Caki2 (cell line): ENCODE measurements at places on chromosomes 7 and 10. TPM values are rescaled to one million over a fixed set of nuclear protein-coding genes. Genes with fewer than 3 reads are reported as not detected.
A peak's percentile ranks its signal among the peaks of the same experiment; 100 is the strongest.

GRCh38 chr7:137731436-137731835, 115.3 kb downstream of the DGKI start:
- DNase-seq, result no peak

- no peak for DNase-seq
Observed at GRCh38 chr10:60614363-60614762, 163.9 kb upstream of the CDK1 start.

DNA sequence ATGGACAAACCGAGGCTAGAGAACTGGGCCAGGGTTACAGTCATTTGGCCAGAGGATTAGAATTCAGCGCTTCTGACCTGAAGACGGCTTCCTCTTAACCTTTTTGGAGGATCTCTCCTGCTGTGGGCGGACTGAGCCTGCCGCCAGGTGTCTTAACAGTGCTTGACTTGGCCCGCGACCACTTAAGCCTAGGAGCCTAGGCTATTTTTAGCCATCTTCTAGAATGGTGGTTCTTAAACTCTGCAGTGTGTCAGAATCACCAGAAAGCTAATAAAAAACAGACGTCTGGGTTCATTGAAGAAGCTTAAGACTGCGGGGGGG, 722 bp downstream of the MDH2 start:
- DNase-seq, result no peak

DNA sequence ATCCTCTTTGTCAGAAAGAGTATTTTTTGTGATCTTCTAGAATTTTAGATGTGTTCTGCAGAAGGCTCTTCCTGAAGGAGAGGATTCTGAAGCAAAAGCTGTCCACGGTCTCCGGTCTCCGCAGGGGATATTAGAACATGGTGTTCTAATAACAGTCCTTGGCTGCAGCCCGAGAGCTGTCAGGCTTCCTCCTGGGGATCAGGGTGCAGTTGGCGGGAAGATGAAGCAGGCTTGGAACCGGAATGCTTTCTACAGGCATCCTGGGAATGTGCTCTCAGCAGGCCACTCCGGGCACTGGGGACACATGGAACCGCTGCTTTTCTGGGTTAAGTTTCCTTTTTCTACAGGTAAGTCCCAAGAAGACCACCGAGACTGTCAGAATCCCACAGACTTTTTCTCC, 118.6 kb upstream of the PARD3 start:
- no peak for DNase-seq

The ZNF117 gene
- 0.81 and 1.1 TPM in 2 replicates for total RNA-seq

The EEPD1 gene
- total RNA-seq, result 73.6 and 91.9 TPM in 2 replicates

The ESYT2 gene
- 96.9 and 98.3 TPM in 2 replicates for total RNA-seq

DNA sequence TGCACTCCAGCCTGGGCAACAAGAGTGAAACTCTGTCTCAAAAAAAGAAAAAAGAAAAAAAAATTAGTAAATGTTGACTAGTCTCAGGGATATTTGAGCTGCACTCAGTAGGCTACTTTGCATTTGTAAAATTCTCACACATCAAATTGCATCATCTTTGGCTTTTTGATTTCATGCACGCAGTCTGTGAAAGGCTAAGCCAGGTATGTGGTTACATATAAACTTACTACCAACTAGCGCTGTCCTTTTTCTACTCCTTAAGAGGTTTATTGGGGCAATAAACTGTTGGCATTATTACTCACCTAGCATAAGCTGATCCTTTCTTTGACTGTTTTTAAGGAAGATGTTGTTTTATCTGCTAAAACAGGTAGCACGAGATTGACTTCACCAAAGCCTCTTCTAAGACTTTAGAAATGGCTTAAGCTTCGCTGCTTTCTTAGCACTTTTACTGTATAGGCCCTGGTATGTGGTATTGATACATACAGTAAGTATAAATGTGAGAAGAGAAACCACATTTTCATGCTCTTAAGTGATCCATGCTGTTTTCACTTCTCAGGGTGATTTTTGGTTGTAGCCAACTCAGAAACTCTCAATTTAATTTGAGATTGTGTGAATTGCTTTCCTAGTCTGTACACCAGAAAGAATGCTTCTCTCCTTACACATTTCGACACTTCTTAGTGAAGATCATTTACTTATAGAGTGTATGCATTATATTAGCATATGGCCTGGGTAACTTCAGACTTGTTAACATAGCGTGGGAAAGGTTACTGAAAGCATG, 323.9 kb downstream of the AUTS2 start:
- DNase-seq, result no peak

DNA sequence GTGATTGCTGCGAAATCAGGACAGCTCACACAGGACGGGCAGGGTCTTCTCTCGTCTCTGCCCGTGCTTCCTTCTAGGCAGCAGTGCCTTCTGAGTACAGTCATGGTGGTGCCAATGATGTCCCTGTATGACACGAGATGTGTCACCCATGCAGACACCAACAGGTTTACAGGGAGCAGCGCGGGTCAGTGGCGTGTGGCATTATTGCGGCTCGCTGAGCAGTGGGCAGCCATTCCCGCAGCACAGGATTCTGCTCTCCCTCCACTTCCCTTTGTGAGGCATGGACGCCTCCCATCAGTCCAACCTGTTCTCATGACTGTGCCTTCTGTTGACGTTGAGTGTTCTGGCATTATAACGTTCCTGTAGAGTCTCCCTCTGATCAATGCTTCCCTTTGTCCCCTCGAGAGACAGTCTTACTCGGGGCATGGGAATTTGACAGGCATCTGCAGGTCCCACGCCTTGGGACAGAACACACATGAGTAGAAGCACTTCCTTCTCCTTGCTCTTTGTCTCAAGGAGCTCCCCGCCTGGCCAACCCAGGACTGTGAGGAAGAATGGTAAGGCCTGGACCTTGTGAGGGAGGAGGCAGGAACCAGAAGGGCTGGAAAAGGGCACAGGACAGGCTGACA, 219.5 kb downstream of the PAXIP1 start:
- DNase-seq, result no peak

DNA sequence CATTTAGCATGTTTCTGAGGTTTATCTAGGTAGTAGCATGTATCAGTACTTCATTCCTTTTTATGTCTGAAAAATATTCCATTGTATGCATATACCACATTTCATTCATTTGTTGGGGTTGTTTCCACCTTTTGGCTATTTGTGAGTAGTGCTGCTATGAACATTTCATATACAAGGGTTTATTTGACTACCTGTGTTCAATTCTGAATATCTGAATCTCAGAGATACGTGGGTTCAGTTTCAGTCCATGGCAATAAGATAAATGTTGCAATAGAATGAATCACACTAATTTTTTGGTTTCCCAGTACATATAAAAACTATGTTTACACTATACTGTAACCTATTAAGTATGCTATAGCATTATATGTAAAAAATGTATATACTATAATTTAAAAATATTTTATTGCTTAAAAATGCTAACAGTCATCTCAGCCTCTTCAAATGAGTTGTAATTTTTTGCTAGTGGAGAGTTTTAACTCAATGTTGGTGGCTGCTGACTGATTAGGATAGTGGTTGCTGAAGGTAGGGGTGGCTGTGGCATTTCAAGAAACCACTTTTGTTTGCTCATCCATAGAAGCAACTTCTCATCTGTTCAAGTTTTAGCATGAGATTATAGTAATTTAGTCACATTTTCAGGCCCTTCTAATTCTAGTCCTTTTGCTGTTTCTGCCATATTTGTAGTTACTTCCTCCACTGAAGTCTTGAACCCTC, 13.9 kb downstream of the PLEKHA1 start:
- DNase-seq, result no peak

DNA sequence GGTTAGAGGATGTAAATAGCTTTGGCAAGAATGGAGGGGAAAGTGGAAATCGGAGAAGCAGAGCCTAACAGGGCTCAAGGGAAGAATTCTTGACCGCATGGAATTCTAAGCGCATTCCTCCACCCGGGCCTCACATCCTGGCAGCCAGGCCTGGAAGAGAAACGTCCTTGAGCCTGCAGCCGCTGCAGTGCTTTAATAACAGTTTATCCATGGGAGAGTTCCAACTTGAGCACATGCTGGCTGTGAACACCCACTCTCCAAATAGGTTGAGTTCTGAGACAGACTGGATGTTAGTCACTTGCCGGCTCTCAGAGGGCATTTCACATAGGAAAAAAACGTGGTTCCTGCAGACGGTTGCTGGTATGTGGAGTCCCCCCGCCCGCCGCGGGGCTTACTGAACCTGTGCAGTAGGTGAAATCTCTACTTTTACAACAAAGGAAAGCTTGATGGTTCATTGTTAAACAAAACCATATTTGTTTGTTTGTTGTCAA, 61.4 kb upstream of the STEAP1B start:
- peak; percentile 82 for DNase-seq

DNA sequence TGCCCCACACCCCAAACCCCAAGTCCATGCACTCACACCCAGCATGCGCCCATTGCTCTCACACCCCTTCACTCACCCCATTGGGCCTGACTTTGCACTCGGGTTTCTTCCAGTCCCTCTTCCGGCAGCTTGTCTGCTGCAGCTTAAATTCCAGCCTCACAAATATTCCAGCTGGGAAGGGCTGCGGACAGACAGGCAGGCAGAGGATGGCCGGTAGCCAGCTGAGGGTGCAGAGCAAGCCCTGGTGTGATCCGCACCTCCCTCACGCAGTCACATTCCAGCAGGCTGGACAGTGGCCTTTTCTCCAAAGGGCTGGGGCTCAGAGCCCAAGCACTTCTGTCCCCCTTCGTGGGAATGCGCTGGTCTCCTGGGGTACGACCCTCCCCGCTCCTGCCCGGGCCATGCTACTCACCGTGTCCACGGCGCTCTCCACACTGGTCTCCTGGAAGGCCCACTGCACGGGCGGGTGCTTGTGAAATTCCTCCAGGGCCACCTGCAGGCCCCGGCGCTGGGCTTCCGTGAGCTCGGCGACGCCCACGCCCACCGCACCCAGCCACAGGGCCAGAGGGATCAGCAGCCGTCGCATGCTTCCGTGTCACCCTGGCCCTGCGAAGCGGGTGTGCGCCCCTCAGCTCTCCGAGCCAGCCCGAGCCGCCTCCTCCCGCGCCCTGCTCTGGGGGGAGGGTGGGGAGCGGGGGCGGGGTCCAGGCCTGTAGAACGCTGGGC, 1.2 kb downstream of the RARRES2 start:
- DNase-seq, result peak; percentile 33

DNA sequence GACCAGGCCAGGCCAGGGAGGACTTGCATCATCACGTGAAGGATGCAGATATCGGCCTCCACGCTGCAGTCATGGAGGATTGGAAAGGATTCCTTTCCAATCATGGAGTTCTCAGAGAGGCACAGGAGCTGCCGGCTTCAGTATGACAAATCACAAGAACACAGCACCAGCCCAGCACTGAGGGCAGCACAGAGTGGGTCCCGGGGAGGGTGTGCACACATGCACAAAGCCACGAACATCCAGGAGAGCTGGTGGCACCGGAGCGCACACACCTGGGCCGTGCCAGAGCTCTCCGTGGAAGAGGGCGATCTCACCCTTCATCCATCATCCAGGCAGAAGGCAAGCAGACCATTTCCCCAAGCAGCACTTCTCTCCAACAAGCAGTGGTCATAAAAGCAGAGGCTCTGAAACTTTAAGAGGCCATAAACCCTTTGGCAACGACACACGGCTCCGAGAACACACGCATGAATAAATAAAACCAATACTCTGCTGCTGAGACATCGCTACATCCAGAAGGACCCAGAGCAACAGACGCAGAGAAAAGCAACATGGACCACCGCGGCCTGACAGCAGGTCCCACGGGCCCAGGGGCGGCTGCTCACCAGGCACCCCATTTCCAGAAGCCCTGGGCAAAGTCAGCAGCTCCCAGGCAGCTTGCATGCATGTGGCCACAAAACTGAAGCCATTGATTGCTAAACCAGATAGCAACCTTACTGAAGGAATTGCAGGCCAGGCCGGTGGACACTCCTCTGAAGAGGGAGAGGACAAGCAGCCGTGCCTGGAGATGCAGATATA, 180.8 kb downstream of the USP6NL start:
- DNase-seq, result no peak

The GHRHR gene
- total RNA-seq, result not detected in 2 replicates

DNA sequence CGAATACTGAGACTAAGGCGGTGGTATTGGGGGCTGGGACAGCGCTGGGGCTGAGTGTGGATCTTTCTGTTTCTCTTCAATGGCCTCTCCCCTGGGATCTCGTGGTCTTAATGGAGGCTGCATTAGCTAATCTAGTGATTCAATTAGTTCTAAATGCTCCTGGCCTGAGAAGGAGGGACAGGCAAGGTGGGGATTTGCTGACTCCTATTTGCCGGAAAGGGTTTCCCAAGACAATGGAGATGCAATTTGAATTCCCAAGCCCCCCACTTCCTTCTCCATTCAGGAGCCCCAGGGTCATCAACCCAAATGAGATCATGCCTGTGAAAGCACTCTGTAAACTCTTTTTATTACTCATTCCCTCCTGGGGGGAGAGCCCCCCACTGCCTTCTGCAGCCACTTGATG, 111.7 kb upstream of the PLXNA4 start:
- no peak for DNase-seq

- no peak for DNase-seq
Observed at GRCh38 chr7:105098863-105099515, 85.0 kb downstream of the KMT2E start.

The DOCK4 gene
- 3.5 and 9.5 TPM in 2 replicates for total RNA-seq

DNA sequence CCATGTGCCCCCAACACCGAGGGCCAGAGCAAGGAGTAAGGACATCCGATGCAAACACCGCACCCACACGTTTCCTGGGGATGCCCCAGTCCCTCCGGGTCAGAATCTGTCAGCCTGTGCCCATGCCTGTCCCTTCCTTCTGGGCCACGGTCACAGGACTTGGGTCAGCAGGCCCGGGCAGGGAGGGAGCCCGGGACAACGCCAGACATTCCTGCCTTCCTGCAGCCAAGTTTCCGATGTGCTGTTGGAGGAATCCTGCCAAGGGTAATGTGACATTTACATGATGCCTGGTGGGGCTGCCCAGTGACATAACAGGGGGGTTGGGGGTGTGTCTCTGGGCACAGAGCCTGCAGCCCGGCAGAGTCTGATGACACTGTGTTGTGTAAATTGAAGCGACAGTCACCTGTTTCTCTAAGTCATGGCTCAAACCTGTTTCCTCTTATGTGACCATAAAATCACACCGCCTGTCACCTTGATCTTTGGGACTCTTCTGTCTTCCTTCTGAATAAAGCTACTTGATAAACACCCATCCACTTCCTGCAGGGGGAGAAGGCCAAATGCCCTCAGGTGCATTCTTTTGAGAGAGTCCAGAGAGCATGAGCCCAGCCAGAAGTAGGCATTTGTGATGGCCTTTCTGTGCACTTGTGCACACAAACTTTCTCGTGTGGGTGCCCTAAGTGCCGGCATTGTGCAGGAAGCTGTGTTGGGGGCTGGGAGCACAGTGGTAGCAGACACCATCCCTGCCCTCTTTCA, 175.3 kb upstream of the RHEB start:
- DNase-seq, result peak; percentile 39

GRCh38 chr10:97320480-97321031, 1.5 kb downstream of the FRAT1 start:
- DNase-seq, result no peak

The GIMAP6 gene
- not detected in 2 replicates for total RNA-seq
